Suppressor macrophage (primary cell): ENCODE measurements at places on chromosomes 4 and X.

GRCh38 chr4:1711571-1712215 lies 426 bp downstream of the SLBP start:
- peak; percentile 74 for DNase-seq

DNA sequence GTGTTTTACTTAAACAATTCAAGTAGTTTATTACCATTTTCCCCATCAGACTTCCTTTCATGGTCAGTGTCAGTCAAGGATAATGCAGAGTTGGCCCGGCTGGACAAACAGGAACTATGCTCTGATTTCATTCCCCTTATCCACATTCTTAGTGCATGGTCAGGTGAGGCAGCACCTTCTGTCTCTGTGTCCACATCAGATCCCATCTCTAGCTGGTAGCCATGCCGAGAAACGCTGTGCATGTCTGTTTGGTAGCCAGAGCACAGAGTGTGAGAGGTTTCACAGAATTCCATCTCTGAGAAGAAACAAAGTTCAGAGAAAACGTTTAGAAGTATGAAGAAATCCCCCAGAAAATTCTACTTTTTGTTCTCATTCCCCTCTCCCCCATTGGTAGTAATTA lies 423.7 kb upstream of the TEX13C start:
- DNase-seq: no peak

DNA sequence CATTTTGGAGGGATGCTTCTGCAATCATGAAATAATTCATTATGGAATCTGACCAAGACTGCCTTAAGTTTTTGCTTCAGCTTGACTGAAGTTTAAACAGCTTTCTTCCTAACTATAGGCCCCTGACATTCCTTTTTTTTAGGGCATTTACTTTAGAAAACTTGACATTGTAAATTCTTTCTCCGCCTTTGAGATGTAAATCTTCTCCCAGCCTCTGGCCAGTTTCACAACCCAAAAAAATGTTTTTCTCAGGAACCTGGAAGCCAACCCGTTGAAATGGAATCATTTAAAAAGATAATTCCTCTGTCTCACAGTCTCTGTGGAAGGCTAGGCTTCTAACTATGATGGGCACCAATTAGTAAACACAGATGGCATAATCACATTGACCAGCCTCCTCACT lies 710.4 kb upstream of the PABPC4L start:
- DNase-seq: no peak

DNA sequence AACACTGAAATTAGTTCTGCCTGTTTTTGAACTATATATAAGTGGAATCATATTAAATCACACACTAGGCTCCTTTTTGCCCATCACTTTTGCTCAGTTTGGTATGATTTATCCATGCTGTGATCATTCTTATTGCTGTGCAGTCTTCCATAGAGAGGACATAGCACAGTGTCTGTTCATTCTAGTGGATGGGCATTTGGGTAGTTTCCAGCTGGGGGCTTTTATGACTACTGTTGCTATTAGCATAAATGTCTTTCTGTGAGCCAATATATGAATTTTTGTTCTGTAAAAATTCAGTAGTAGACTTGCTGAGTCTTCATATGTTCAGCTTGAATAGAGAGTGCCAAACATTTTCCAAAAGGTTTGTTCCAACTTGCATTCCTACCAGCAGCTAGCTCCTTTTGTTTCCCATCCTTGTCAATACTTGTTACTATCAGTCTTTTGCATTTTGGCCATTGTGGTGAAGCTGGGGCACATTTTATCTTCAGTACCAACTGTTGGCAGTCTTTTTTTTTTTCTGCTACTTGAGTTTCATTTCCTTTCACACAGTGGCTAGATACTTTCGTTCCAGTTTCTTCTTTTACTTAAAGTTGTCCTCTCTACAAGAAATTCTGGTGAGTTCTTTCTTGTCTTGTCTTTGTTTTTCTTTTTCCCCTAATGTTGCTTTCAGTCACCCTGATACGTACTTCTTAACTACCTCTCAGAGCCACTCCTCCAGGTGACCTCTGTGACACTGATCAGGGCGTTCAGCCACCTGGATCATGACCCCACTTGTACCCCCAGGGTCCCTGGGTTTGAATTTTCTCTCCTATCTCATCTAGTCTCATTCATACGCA lies 87.0 kb downstream of the ANXA3 start:
- peak; percentile 44 for DNase-seq

DNA sequence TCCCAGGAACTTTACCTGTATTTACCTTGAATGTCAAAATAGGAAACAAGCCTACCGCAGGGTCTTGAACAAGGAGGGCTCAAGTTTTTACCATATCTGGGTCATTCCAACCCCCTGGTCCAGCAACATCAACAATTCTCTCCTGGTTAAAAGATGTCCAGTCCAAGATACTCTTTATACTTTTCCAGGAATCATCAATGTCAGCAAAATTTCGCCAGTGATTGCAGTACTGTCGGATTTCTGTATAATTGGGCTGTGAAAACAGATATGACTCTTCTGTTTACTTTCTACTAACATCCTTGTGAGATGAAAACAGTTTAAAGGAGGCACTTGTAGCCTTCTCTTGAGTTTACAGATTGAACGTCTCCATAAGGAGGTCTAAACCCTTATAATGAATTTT lies 7.9 kb downstream of the RPL36A start:
- DNase-seq: no peak

GRCh38 chr4:48546336-48546735 lies 56.3 kb downstream of the ZAR1 start:
- peak; percentile 32 for DNase-seq

DNA sequence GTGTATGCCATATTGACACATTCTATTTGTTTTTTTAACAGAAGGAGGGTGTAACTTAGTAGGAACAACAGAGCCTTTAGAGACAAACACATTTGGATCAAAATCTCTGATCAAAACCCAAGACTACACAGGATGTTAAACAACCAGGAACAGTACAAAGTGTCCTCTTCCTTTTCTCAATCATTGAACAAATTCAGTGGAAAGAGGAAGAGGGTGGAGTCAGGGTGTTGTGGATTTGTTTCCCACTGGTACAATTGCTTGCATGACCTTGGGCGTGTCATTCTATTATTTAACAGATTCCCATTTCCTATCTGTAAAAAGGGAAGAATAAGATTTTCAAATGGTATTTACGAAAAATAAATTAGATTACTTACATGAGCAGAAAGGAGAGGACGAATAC lies 1162.8 kb upstream of the PRKX start:
- peak; percentile 21 for DNase-seq

- DNase-seq: no peak
Measured at GRCh38 chr4:127469959-127470809, 162.6 kb upstream of the INTU start.
